ENCODE measurements at places on chromosomes 12 and 14.
A peak's percentile ranks its signal among the peaks of the same experiment; 100 is the strongest.

DNA sequence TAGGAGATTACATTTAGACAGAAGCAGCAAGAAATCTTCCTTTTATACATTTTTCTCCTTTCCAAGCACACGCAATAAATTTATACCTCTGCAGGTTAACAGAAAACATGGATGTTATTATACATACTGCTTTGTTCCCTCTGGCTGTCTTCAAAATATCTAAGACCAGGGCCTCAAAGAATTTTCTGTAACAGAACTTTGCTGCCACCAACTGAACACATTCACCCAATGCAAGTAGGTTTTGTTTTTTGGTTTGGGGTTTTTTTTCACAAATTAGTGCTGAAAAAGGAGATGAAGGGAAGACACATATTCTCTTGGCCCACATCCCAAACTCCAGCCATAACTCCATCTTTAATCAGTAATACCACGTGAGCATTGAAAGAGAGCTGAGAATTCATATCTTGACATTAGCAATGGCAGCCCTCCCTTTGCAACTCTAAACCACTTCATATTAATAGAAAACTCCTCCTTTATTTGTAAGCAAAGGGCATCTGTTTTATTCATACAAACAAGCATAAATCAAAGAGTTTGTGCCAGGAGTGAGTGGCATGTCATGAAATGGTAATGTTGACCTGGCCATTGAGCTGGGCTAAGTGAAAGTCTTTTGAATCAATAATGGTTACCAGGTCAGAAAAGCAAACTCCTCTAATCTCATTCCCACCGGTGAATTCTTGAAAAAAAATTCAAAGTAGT lies 150.8 kb upstream of the FSCB start:
- DNase-seq = peak; percentile 75

DNA sequence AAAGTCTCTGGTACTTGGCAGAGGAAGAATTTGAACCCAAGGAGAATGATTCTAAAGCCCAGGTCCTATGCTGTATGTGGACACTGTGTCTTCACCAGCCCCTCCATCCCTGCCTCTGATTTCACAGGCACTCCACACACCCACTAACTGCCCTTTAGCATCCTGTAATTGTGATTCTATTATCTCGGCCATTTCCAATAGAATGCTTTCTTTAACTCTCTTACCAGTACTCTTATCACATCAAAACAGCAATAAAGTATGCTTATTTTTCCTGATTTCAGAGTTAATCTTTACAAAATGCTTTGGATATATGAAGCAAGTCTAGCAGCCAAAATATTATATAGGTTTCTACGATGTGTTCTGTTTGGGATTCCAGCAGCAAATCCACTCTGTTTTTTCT lies 37.9 kb upstream of the BTG1 start:
- DNase-seq = no peak

- DNase-seq = no peak
Observed at GRCh38 chr14:73754911-73755360, 40.8 kb upstream of the PNMA1 start.

DNA sequence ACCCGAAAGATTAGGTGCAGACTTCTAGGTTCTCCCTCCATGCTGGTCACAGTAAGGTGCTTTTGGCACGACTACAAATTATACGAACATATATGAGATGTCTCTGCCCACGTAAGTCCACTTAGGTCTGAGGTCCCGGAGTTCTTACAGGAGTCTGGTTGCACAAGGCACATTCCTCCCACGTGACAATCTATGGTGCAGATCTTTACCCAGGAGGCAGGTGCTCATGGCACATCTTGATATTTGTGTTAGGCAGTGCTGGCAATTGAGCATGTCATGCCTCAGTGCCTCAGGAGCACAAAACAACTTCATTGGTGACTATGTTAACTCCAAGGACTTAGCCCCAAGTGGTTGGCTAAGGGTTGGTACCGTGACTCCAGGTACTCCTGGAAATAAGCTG lies 92.0 kb upstream of the AMN1 start:
- DNase-seq = no peak

GRCh38 chr14:35159742-35160409 lies 37.5 kb downstream of the PRORP start:
- no peak for DNase-seq

DNA sequence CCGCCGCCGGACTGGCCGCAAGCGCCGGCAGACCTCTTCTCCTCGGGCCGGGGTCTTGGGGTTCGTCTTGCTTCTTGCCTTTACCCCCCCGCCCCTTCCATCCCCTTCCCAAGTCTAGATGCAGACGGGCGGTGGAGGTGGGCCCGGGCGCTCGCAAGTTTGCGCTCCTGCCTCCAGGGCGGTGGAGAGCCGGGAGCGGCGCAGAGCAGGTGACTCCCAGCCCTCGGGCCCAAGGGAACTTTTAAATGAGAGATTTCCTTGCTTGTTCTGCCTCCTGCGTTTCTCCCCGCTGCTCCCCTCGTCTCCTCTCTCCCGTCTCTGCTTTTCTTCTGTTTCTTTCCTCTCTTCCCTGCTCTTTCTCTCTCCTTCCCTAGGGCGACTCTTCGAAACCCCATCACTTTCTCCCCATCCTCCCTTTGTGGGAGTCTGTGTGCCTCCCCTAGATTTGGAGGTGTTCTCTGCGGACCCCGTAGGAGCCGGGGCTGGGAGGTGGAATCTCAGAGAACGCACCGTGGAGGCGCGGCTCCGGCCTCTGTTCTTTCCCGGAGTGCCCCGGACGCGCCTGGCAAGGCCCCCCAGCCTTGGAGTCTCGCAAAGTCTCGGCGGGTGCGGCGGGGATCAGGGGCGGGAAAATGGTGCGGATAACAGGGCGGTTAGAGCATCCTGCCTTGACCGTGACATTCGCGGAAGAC lies 114.7 kb upstream of the MYL2 start:
- no peak for DNase-seq

DNA sequence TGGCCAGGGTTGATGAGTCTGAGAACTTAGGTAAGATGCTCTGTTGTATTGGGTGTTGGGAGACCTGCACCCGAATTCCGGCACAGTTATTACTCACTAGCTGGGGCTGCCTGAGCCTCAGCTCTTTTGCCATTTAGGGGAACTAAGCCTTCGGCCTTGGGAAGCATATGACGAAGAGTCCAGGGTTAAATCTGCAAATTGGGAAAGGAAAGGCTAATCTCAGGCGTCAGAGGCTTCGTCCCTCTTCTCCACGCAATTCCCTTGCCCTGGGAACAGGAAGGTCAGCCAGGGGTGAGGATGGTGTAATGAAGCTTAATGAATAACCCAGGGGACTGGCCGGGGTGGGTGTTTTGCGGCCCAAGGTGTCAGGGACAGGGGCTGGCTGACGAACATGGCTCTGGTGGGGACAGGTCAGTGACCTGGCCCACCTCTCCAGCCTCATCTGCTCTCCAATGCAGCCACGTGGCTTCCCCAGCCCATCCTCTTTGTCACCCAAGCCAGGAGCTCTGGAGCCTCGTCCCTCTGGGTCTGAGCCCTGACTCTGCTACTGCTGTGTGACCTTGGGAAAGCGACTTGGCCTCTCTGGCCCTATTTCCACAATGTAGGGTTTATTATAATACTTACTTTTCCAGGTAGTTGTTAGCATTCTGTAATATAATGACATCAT lies 3.8 kb upstream of the SDSL start:
- no peak for DNase-seq

GRCh38 chr14:69574263-69574953 lies at the start of gene CCDC177:
CCDC177 (minus strand) TSS chr14:69574871; CDS start chr14:69573622, 1,249 bp downstream.
- DNase-seq = peak; percentile 93

GRCh38 chr12:12201274-12201758 lies 65.5 kb downstream of the LRP6 start:
- DNase-seq = no peak

DNA sequence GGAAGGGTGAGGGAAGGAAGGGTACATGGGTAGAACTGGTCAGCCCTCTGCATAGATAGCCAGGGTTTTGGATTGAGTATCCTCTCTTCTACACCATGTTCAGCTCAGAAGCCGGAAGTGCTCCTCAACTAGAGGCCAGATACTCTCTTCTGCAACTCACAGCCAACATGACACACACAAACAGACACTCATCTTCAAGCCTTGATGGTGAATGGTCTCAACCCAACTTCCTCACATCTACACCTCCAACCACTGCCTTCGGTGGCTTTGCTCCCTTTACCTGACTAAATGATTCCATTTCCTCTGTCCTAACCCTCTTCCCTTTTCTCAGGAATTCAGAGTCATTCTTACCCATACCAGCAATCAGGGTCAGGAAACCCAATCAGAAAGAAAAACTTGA lies 7.6 kb upstream of the FKBP11 start:
- DNase-seq = no peak

- no peak for DNase-seq
Observed at GRCh38 chr12:10048526-10048925, 18.0 kb downstream of the CLEC9A start.

- DNase-seq = no peak
Observed at GRCh38 chr12:128971802-128972201, 118.5 kb downstream of the GLT1D1 start.

DNA sequence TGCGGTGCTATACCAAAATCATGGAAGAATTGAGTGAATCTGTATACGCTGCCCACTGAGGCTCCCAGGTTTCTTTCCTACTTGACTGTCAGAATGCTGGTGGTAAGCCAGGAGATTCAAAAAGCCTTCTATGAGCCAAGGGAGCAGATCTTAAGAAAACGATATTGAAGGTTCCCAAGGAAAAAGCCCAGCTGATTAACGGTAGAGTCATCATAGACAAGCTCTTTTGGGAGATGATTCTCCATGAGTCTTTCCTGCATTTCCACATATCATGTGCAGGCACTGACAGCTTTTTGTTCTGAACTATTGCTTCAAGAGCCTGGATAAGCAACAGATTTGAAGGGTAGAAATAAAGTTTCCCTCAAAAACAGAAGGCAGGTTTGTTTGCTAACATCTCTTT lies 17.5 kb downstream of the SLC35F4 start:
- no peak for DNase-seq

DNA sequence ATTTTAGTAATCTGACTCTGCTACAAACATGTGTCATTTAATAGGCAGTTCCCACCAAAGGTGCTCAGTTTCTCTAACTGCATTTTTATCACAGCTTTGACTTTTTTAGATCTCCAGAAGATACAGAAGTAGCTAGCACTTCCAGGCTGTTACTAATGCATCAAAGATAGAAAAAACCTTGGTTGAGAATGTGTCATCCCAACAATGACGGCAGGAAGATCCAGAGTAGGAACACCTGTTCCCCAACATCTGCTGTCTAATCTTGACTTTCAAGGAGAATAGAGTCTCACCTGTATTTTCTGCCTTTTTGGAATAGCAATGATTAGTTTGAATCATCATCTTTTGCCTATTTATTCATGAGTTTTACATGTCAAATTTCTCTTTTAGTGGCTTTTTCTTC lies 45.0 kb downstream of the ARMH4 start:
- DNase-seq = no peak

DNA sequence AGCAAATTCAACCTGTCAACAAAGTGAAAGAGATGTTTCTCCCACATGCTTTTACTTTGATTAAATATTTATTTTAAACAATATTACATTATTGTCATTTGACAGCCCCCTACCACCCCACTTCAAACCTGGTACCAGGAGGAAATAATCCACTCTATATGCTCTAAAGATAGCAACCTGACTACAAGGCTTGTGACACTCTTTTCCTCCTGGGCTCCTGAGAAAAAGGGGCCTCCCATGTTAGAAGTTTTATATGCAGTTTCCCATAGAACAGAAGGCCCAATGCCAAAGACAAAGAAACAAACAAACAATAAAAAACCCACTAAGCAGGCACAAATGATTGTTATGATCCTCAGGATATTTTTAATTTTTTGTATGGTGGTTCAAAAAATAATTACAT lies 73.6 kb downstream of the RPS29 start:
- no peak for DNase-seq

- no peak for DNase-seq
Observed at GRCh38 chr12:110289044-110289710, 8.1 kb downstream of the ATP2A2 start.

DNA sequence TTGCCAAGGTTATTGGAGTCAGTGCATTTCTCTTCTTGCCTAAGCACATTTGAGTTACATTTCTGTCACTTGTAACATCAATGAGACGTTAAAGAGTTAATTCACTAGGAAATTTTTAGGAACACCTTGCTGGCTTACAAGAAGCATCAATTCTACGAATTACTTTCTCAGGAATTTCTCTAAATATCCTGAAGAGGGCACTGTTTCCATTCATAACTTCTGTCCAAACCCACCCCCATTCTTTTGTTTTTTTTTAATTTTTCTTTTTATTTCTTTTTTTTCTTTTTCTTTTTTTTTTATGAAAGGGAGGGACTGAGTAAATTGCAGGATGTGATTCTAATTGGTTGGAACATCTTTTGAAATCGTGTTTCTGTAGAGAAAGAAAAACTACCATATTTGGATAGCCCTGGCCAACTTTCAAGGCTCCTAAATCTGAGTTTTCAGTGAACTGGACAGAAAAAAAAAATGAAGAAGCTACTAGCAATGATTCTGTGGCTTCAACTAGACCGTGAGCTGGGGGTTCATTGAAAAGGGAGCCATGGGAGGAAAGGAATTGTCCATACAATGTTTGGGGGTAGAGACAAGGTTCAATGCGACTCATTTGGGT lies 285.3 kb downstream of the DAD1 start:
- peak; percentile 67 for DNase-seq

GRCh38 chr12:45244561-45245343 lies 28.9 kb downstream of the ANO6 start:
- no peak for DNase-seq
